Activated CD4-positive, alpha-beta T cell treated with anti-CD3 and anti-CD28 coated beads, Interleukin-2, amount 50 U/mL, for 1 hour (primary cell): ENCODE measurements at places on chromosomes 7 and 10.

DNA sequence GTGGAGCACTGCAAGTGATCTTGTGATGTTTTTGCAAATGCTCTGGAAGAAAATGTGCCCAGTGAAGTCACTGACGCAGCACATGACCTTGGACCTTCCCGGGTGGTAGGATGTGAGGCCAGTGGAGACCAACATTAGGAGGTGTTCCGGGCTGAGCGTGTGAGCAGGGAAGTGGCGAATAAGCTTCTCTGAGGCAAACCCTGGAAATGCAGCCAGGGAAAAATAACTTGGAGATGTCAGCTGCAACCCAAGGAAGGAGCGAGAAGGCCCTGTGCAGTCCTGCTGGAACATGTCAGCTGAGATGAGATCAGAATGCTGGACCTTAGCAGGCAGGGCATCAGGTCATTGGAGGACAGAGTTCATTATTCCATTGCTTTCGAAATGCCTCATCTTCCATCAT lies 18.6 kb upstream of the SDK1 start:
- no peak for DNase-seq

- DNase-seq: no peak
Observed at GRCh38 chr7:96837593-96837992, 127.9 kb upstream of the SEM1 start.

GRCh38 chr10:119101366-119102098 lies 2.4 kb upstream of the DENND10 start:
- no peak for DNase-seq

DNA sequence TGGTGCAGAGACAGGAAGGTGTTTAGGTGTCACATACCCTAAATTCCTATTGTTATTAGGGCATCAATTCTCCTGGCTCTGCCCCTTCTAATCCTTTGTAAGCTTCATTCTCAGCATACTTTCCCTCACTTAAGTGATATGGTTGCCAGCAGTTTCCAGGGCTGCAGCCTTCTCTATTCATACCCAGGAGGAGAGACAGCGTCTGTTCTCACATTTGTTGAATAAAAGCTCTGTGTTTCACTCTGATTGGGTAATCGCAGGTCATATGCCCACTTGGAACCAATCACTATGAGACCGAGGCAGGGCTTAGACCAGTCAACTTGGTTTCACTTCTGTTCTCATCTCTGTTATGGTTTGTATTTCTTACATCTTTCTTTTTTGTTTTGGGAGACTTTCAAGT lies 109.6 kb upstream of the MTPN start:
- DNase-seq: no peak

GRCh38 chr10:42963312-42963711 lies 113.6 kb upstream of the RET start:
- no peak for DNase-seq

DNA sequence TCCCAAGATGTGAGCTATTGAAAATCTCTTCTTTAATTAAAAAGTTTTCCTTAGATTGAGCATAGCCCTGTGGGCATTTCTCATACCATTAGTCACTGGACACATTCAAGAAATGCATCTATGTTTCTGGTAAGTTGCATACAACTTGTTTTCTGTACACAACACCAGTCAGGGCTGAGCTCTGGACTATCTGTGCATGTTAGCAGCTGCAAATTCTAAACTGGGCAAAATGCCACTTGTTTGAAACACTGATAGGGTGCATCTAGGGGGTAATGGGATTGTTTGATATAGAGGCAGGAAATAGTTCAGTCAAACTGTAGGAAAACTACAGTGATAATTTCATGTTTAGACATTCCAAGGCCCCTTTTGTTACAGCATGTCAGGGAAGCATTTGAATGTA lies 145.6 kb upstream of the NPY start:
- DNase-seq: no peak

GRCh38 chr10:122779924-122780323 lies 65.7 kb downstream of the CUZD1 start:
- no peak for DNase-seq

- DNase-seq: peak; percentile 43
Observed at GRCh38 chr10:103451091-103451813, 918 bp downstream of the CALHM2 start.

DNA sequence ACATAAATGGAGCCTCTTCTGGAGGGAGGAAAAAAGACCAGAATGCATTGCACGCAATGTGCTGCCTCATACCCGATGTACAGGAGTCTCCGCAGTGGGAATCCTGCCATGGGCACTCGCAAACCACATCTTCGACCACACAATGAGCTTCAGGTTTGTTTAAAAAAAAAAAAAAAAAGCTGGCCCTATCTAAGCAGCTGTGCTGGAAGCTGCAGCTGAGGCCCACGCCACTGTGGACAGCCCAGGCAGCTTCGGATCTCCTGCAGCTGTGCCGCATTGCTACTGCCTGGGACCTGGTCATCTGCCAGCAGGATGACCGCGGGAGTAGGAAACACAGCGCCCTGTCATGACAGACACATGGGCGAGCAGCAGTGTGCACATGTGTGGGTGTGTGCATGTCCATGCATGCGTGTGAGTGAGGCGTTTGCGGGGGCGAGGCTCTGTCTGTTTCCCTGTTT lies 26.0 kb downstream of the EN2 start:
- no peak for DNase-seq

DNA sequence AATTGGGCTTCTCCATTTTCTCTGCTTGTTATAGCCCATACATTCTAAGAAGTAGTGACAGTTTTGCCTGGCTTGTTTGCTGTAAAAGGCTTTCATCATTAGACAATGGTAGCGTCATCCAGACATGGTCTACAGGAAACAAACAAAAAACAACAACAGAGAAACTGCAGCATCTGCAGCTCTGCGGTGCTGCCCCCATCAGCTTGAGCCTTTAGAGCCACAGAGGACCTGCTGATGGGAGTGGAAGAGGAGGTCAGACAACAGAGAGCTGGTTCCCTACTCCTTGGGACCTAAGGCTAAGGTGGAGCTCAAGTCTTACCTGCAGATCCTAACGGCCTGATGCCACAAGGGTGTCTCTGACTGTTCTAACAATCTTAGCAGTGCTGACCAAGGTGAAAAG lies 3.1 kb downstream of the INA start:
- no peak for DNase-seq

- DNase-seq: no peak
Observed at GRCh38 chr10:69494626-69495558, 43.6 kb downstream of the TSPAN15 start.

DNA sequence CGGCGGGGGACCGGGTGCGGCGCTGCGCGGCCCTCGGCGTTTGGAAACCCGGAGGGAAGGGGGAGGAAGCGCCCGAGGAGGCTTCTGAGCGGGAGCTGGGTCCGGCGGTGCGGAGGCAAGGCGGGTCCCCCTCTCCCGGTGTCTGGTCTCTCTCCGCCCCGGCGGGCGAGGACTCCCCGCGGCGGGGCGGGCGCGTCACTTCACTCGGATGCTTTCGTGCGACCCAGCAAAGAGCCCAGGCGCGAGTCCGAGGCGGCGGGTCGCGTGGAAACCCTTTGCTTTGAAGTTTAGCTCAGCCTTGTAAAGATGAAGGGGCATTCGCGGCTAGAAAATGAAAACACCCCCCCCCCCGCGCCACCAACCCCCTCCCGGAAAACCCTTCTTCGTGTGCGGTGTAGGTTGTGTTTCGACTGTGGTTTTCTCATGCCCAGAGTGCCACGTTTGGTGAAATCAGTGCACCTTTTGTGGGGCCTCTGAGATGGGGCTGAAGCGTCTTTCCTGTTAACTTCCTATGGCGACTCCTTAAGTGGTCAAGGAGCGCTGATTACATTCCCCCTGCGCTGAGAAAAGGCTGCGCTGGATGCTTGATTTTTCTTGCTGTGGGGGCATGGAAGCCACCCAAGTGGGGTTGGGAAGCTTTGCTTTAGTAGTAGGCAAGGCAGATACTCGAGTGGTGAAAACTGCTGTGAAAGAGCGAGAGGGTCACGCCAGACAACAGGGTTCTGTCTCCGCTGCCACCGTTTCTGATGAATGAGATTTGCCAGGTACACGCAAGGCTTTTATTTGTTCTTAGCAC lies 876 bp downstream of the GNAI1 start:
- DNase-seq: no peak

DNA sequence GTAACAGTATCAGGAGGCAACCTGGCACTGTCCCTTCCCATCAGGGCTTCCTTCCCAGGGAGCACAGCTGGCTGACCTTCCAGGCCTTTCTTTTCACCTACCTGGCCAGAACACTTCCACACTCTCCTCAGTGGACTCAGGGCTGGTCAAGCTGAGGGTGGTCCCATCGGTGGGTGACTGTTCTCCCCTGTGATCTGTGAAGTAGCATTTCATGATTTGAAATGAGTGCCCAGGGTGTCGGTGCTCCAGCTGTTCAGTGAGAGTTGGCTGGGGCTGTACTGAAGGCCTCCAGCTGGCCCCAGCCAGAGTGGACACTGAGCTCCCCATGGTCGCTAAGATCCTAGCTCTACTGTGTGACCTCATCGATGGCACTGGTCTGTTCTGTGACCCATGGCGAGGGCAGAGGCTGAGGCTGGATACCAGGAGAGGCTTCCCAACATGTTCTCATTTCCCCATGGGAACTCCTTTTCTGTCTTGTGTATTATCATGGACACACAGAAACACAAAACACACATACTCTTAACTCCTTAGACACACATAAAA lies at the start of gene FAM170B:
Gene FAM170B, minus strand, starts transcription at position 316 of the 543 bp plus-strand sequence. Its CDS starts 103 bp downstream, at position 213.
- DNase-seq: no peak

- DNase-seq: no peak
Observed at GRCh38 chr10:62454687-62455397, 80.7 kb downstream of the ZNF365 start.

GRCh38 chr10:110893559-110894179 lies 21.9 kb downstream of the PDCD4 start:
- no peak for DNase-seq

GRCh38 chr7:37916017-37916672 lies 472 bp downstream of the SFRP4 start:
- no peak for DNase-seq

GRCh38 chr7:47893238-47893637 lies 55.0 kb downstream of the PKD1L1 start:
- DNase-seq: no peak

GRCh38 chr10:133373174-133374090 lies at the start of gene ECHS1:
ECHS1 (minus strand) TSS chr10:133373354; CDS start chr10:133373333, 21 bp downstream.
- DNase-seq: peak; percentile 89

DNA sequence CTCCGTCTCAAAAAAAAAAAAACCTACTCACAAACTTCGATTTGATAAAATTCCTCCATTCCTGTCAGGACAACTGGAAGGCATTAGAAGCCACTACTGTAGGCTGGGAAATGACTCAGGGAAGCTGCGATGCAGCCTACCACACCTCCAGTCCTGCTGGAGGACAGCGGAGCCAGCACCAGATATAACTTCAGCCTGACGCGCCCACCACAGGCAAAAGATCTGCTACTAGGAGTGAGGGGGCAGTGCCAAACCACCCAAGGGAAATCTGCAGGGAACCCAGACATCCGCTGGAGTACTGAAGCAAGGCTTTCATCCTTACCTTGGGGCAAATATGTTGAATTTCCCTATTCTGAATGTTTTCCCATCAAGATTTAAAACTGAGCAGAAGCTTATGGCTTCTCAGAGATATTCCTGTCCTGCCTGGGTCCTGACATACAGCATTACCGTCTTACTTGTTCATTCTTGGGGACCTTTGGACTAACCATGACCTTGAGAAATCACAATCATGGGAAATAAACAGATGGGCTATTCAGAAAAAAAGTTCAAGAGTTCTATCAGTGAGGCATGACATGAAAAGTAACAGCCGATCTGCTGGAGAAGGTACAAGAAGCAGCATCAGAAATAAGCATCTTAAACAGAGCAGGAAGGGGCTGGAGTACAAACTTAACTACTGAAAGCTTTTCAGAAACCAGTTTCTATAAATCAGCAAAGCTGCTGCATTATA lies 20.4 kb downstream of the BCCIP start:
- no peak for DNase-seq

- DNase-seq: no peak
Observed at GRCh38 chr7:140597428-140597949, 43.1 kb downstream of the DENND2A start.

DNA sequence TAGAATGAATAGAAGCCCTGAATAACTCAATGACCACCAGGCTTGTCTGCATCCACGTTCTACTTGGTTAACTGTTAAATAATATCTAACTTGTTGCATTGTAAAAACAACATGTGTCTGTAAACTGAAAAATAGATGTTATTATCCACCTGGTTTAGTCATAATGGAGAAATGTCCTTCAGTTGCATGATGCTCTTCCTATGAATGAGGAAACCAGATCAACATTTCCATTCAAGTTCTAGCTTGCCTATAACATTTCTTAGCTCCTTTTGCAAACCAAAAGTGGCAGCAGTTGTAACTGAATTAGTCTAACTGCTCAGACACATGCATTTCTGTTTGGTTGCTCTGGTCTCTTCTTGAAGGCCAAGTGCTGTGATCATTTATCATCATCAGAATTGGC lies 62.9 kb upstream of the BET1 start:
- no peak for DNase-seq

GRCh38 chr7:45133352-45133751 lies 21.9 kb upstream of the TBRG4 start:
- DNase-seq: no peak

- DNase-seq: no peak
Observed at GRCh38 chr10:48454302-48455054, 148.0 kb downstream of the MAPK8 start.

DNA sequence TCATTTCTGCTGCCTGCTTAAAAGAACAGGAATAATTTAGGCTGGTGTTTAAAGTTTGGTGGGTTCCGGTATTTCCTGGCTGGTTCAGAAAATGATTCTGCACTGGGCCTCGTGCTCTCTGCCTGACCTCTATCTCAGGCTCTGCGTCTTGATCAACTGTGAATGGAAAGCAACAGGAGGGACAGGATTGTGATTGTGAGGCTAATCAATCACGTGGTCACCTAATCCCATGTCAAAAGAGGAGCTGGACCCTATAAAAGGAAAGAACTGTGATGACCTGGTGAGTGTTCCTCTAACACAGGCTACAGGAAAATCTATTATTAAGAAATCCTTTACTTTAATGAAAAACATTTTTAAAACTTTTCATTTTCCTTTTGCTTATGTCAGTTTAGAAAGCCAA lies at the start of gene DHX32:
Gene DHX32, minus strand, starts transcription at position 101 of the 400 bp plus-strand sequence. CDS start 468 bp downstream, outside the sequence.
- DNase-seq: no peak

DNA sequence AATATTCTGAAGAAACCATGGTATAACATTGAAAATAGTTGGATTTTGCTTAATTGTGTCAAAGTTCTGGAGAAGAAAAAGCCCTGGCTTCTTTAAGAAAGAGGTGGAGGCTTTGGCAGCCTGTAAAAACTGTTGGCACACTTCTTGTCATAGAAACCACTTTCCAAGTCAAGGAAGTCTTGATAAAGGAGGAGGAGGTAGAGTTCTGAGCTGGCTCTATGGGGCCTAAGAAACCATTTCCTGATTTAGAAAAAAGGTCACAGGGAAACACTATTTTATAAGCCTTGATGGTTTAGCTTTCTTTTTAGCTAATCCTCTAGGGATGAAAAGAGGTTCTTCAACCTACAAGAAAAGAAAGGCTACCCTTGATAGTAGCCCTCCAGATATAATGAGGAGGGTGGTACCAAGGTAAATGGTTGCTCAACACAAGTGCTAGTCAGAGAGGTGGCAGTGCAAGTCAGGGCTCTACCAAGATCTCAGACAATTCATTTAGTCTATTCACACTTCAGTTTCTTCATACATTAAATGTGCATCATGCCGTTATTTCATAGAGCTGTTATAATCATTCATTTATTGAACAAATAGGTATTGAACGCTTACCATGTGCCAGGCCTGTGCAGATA lies 346.9 kb downstream of the RNLS start:
- DNase-seq: no peak
